ENCODE measurements at places on chromosomes 1 and 21.

DNA sequence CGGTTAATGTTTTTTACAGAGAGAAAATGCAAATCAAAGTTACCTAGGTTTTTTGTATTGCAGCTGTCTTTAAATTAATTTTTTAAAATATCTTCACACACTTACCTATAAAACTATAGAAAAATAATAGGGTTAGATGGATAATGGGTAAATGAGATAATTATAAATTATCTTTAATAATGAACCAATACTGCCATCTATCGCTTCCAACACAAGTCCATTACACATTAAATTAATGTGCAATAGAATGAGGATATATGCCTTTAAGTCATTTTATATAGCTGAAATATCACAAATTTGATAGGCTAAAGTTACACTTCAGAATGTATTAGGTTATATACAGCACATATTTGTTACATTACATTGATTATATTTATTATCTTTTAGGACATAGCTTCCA is 2212.8 kb downstream of the MRPL39 start:
- no peak for DNase-seq

DNA sequence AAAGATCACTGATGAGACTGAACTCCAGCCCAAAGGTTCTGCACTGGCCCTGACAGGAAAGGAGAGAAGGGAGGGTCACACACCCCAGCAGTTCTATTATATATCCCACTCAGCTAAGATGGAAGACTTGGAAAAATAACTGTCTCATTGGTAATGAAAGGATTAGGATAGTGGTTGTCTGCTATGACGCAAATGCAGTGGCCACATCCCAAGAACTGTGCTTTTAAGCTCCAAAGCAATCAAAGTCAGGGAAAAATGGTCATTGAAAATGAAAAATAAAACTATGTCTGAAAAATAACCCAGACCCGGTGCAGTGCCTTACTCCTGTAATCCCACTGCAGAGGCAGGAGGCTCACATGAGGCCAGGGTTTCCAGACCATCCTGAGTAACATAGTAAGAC is 31.0 kb downstream of the PSMG1 start:
- DNase-seq, result no peak

GRCh38 chr1:121414905-121415304 is 230.1 kb downstream of the SRGAP2C start:
- DNase-seq, result no peak

GRCh38 chr1:193806079-193807048 is 620.0 kb upstream of the B3GALT2 start:
- no peak for DNase-seq

- DNase-seq, result no peak
Measured at GRCh38 chr1:25817840-25818501, 1.8 kb upstream of the MTFR1L start.

DNA sequence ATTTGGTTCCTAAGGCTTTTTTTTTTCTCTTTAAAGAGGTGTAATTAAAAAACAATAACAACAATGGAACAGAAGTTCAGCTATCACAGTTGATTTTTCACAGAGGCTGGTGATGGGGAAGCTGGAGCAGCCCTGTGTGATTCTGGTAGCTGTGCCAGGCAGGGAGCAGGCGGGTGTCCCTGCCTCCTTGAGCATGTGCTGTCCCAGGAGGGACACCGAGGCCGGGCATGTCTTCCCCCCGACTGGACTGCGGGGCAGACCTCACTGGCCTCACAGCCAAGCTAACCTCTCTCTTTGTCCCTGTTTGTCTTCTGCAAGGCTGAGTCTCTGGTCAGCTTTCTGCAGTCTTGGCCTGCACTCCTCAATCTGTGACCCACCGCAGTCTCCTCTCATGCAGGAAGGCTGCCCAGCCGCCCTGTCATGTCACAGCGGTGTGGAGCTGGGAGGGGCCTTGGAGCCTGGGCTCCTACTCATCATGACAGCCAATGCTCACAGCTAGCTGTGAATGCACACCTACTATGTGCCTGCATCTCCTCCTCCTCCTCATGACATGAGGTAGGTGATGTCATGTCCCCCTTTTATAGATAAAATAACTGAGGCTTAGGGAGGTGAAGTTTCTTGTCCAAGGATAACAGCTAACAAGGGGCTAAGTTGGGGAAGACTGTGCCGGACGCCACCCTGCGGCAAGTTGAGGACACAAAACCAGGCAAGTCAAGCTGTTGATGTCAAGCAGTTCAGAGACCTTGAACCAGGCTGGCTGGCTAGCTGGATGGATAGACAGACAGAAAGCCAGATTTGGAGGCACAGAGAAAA is 10.3 kb upstream of the ACTL8 start:
- no peak for DNase-seq

DNA sequence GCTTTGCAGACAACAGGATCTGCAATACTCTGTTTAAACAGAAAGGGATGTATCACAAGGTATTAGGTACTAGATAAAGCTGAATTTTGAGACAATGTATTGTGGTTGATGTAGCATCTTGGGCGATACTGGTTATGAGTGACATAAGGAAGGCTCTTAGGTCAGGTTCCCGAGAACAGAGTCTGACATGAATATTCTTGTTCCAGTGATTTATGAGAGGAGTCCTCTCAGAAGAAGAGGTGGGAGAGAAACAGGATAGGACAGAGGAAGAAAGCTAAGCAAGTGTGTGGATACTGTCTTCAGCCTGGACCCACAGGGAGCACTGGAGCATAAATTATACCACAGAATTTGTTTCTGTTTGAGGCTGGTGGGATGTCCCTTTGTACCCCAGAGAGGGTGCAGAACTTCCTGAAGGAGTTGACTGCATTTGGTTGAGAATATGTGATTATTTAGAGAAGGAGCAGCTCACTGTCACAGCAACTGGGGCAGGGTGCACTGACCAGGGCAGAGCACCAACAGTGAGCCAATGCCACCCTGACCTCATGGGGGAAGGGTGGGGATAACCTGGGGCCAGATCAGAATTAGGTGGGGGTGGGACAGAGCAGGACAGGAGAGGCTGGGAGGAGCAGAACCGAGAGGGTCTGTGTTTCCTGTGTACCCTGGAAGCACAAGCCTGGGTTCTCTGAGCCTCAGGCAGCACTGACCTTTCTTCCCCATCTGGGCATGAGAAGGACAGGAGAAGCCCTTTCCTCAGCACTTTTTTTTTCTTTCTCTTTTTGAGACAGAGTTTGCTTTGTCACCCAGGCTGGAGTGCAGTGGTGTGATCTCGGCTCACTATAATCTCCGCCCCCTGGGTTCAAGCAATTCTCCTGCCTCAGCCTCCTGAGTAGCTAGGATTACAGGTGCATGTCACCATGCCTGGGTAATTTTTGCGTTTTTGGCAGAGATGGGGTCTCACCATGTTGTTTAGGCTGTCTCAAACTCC is 36.3 kb upstream of the SLC6A9 start:
- no peak for DNase-seq

DNA sequence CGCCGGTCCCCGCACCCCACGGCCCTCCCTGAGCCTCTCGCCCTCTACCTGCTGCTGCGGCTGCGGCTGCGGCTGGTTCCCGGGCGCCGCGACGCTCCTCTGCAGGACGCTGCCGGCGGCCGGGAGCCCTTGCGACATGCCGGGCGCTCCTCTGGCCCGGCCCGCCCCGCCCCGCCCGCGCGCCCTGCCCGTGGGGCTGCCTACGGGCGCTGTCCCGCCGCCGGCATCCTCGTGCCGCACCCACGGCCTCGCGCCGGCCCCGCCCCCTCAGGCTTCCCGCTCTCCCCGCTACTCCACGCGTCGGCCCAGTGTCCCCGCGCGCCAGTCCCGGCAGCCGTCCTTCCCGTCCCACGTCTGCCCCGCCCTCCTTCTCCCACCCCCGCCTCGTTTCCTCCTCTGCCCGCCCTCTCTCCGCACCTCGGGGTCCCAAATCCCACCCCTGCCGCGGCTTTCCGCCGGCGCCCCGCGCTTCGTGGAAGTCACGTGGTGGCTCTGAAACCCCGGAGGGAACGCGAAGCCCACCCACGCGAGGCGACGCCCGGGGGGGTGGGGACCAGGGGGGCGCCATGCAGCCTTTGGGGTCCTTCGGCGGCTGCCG is at the start of gene BATF3:
Gene BATF3 (minus strand): TSS at position 216 of the 598 bp plus-strand sequence. CDS start 78 bp downstream, at position 138.
- no peak for DNase-seq

- no peak for DNase-seq
Measured at GRCh38 chr21:33455686-33456446, 23.9 kb downstream of the TMEM50B start.

GRCh38 chr1:230170153-230170547 is 103.1 kb downstream of the GALNT2 start:
- no peak for DNase-seq

DNA sequence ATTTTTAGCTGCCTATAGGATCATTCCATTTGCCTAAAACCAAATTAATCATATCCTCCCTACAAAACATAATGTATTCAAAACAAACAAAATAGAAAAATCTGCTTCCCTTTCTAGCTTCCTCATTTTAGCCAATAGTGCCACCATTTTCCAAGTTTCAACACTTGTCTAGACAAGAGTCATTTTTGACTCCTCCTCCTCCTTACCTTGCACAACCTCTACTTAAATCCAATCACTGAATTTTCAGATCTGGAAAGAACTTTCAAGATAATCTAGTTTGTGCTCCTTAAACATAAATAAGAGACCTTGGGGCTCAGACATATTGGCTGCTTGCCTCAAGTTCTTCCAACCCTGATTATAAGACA is 7.4 kb downstream of the STX6 start:
- DNase-seq, result no peak

DNA sequence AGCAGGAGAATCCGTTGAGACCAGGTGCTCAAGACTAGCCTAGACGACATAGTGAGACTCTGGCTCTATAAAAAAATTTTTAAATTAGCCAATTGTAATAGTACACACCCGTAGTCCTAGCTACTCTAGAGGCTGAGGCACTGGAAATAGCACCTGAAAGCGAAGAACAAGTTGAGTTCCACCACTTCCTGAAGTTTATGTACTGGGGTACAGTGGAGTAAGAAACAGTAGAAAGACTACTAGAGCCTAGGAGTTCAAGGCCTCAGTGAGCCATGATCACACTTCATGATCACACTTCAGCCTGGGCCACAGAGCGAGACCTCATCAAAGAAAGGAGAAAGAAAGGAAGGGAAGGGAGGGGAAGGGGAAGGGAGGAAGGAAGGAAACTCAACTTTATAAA is 19.8 kb downstream of the RSBN1 start:
- no peak for DNase-seq
